ENCODE measurements at places on chromosomes 12 and 14.

DNA sequence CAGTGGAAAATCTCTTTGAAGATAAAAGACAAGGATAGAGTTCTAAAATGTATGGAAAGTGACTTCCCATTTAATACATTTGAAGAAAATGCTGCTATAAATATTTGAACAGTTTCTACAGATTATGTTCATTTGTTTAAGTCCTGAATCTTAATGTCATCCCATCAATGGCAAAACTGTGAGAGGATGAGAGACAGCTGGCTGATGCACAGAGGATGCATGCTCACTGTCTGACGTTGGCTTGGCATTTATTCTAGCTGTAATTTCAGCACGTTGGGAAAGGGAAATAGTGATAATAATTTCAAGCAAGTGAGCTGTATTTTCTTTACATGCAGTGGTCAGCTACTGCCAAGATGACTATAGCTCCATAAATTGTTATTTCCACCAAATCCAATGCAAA, 40.5 kb downstream of the PPFIA2 start:
- DNase-seq = no peak

- DNase-seq = no peak
These were observed 80.7 kb downstream of the EPS8 start for GRCh38 chr12:15708396-15709076.

DNA sequence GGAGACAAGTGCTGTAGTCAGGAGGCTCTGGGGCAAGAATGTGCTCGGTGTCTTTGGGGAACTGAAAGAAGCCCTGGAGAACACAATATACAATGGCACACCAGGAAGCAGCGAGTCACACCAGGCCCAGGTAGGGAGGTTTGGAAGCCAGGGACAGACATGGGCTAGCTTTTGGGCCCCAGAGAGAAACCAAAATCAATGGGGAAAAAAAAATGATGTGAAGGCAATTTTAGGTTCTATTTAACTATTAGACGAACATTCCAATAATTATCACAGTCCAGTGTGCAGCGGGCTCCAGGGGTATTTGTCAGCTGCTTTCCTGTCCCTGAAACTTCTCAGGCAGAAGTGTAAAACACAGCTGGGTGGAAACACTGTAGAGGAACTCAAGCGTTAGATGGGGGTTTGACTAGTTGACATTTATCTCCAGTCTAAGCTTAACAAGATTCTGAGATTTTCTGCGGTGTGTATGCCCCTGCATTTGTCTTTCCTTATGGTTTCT, 21.8 kb upstream of the EGLN3 start:
- DNase-seq = no peak

- DNase-seq = no peak
These were observed 353.9 kb downstream of the DUSP6 start for GRCh38 chr12:88998421-88998820.

DNA sequence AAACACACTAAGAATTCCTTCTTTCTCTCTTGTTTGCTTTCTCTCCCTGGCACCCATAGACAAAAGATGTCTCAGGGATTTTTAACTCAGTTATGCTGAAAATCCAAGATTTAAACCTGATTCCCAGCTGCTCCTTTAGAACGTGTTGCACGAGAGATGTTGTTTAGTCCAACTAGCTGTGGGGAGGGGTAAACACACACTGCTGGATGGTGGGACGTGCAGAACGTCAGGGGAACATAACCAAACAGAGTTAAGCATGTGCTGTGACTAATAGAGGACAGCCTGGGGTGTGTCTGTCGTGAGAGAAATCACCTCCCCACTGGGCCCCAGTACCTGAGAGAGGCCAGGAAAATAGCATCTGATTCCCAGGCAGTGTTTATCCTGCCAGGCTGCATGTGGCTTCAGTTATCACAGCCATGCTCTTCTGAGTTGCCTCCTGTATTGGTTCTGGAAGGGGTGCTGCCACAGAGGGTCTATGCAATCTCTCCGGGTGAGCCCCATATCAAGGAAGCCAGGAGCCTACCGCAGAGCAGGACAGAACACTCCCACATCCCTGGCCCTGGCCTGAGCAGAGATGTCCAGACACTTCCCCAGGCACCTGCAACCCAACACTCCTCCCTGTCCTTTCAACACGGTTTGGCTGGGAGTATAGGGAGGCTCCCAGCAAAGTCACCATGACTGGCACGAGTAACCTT, 112.7 kb upstream of the EGLN3 start:
- no peak for DNase-seq

GRCh38 chr14:101232340-101233020, 328.8 kb upstream of the DIO3 start:
- DNase-seq = peak; percentile 33

- DNase-seq = no peak
These were observed 239.2 kb downstream of the NUAK1 start for GRCh38 chr12:105899589-105899988.

GRCh38 chr14:45526715-45527549, 273.9 kb upstream of the MIS18BP1 start:
- no peak for DNase-seq

- no peak for DNase-seq
These were observed 211.9 kb upstream of the FAR2 start for GRCh38 chr12:28937196-28937595.

GRCh38 chr12:9034095-9034494, 44.7 kb downstream of the KLRG1 start:
- DNase-seq = no peak

- no peak for DNase-seq
These were observed 7.0 kb downstream of the NOC4L start for GRCh38 chr12:132151145-132151765.

DNA sequence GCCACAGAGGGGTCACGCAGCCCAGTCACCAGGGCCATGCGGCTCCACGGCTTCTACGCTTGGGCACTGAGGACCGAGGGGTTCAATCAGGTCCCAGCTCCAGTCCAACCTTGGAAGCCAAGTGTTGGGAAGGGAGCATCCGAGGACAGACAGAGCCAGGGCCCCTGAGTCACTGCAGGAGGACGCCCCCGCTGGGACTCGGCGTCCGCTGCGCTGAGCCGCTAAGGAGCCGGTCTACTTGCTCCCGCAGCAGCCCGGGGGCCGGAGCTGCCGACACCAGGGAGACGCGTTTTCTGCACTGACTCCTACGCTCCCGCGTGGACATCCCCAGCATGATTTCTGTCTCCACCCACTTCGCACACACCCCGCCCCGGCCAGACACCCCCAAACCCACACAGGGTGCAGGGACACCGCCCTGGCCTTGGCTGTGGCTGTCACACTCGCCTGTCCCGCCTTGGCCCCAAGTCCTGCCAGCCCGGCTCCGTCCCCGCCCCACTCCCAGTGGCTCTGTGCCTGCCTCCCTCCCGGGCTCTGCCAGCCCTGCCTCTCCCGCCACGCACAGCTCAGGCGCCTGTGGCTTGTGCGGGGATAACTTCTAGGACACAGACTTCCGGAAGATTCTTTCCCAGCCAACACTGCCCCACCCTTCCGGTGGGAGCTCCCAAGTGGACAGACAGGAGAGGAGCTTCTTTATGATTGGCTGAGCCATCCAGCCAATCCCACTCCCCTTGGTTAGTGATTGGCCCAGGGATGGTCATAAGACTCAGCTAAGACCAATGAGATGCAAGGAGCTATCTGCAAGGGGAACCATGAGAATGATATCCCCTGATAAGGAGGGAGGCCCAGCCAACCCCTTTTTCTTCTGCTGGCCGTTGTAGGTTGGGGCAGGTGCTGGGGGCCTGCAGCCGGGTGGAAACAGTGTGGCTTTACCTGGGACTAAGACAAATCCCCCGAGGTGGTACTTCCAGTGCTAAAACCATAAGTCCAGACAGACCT, 118.9 kb upstream of the SFSWAP start:
- no peak for DNase-seq

DNA sequence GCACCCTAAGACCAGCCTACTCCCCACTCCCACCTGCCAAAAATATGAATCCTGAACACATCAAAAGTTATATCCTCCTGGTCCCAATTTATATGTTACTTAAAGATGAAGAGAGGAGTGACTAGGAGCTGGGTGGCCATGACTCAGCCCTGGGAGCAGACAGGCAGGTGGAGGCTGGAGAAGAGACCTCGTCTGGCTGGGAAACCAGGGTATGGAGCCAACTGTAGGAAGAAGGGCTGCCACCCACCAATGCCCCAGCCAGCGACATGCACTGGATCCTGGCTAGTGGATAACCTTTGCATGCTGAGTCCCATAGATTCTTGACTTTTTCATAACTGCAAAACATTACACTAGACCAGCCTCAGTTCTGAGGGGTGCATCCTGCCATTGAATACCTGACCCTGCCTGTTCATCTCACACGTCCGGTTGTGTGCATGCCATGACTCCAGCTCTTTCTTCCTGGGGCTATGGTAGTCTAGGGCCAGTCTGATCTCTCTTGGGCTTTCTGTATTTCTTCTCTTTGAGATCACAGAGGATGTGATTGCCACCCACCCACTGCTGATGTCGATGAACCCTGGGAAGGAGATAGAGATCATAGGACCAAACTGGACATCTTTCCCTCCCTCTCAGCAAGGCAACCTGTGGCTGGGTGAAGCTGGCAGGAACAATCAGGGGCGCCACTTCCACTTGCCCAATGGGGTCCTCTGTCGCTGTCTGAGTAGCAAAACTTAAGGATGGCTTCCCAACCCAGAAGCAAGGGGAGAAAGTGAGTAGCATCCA, 69.6 kb upstream of the DDX11 start:
- no peak for DNase-seq

GRCh38 chr12:1738446-1738845, 47.6 kb downstream of the ADIPOR2 start:
- DNase-seq = no peak

- DNase-seq = no peak
These were observed 36.0 kb downstream of the NTF3 start for GRCh38 chr12:5467931-5468330.

DNA sequence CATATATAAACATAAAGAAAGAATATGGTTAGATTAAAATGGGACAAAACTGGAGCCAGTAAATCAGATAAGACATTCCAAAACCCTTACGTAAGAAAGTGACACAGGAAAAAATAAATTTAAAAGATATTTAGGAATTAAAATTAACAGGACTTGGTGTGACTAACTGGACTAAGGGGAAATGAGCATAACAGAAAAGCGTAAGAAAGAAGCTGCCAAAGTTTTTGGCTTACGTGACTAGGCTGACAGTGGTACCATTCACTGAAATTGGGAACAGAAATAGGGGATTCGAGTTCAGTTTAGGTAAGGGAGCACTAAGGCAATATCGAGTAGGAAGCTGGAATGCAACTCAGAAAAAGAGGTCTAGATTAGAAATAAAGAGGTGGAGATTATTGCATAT, 7.8 kb downstream of the CDK17 start:
- no peak for DNase-seq

- peak; percentile 64 for DNase-seq
These were observed 145.4 kb upstream of the FKBP4 start for GRCh38 chr12:2649201-2650030.

DNA sequence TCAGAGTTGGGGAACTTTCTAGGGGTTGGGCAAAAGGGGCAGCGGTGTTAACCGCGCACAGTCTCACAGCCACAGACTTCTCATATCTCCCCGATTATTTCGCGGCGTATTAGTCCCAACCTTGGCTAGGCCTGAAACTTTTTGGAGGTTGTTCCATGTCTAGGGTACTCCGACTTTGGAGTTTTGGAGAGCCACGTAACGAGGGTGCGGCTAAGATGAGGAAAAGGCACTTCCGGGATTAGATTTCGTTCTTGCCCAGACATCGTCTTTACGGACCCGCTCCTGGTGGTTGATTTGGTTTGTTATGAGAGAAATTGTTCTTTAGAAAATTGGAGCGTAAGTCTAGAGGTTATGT, 513 bp downstream of the CCNK start:
- no peak for DNase-seq

GRCh38 chr12:6962285-6963015, 8.0 kb downstream of the PHB2 start:
- DNase-seq = peak; percentile 74

DNA sequence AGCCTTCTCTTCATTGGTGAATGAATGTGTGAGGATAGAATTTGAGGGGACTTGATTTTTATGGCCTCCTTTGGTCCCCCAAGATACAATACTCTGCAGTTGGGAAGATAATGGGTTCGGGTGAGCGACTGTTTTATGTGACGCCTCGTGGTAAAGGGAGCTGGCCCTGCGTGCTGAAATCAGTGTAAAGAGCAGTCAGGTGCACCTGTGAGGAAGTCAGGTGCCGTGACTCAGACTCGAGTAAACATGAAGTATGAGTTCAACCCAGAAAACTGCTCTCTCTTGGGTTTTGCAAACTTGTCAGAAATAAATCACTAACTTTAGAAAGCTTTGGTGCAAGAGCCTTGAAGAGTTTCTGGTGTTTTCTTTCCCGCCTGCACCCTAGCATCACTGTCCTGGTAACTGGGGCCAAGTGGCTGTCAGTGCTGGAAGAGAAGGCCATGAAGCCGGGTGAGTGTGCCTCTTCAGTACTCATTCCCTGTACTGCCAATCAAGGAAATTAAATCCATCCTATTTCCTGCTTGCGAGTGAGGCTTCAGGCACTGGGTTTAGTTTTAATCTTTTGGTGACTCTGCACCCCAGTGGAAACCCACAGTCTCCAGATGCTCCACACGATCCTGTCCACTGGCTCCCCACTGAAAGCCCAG, 59.2 kb downstream of the AACS start:
- no peak for DNase-seq

GRCh38 chr14:20797164-20797563, 5.5 kb downstream of the RNASE1 start:
- no peak for DNase-seq

DNA sequence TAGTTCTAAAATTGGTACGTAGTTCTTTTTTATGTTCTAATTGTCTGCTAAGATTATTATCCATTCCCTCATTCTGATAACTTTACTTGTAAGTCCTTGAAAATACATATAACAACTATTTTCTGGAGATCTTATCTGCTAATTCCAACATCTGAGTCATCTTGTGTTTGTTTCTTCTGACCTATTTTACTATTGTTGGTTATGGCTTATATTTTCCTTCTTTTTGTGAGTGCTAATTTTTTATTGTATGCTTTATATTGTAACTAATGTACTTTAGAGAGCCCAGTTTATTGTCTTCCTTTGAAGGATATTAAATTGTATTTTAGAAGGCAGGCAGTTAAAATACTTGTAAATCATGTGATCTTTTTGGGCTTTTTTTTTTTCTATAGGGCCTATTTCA, 149.3 kb upstream of the LRFN5 start:
- DNase-seq = no peak

GRCh38 chr12:120640861-120641833, 721 bp downstream of the CABP1 start:
- no peak for DNase-seq

GRCh38 chr12:76948879-76949278, 70.1 kb upstream of the CSRP2 start:
- DNase-seq = no peak

DNA sequence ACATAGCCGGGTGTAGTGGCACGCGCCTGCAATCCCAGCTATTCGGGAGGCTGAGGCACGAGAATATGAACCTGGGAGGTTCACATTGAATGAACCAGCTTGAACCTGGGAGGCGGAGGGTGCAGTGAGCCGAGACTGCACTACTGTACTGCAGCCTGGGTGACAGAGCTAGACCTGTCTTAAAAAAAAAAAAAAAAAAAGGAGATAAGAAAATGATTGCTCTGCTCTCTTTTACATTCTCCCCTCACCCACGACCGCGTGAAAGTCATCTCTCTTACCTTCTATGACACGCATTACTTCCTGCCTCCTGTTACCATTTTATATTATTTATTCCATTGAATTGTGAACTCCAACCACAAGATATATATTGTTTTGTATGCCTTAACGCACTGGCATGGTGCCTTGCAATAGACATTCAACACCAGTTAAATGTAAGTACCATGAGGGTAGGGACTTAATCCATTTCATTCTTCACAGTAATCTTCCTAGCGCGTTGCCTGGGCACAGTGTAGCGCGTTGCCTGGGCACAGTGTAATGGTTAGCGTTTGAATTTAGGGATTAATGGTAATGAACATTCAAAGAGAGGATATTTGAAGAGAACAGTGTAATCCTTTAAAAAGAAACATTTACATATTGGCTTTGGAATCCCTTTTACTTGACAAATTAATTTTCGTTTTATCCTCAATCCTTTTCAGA, 2.7 kb downstream of the RAP1B start:
- no peak for DNase-seq

All from coronary artery (tissue), 2 donors.